ENCODE measurements at places on chromosomes 3 and 15.

DNA sequence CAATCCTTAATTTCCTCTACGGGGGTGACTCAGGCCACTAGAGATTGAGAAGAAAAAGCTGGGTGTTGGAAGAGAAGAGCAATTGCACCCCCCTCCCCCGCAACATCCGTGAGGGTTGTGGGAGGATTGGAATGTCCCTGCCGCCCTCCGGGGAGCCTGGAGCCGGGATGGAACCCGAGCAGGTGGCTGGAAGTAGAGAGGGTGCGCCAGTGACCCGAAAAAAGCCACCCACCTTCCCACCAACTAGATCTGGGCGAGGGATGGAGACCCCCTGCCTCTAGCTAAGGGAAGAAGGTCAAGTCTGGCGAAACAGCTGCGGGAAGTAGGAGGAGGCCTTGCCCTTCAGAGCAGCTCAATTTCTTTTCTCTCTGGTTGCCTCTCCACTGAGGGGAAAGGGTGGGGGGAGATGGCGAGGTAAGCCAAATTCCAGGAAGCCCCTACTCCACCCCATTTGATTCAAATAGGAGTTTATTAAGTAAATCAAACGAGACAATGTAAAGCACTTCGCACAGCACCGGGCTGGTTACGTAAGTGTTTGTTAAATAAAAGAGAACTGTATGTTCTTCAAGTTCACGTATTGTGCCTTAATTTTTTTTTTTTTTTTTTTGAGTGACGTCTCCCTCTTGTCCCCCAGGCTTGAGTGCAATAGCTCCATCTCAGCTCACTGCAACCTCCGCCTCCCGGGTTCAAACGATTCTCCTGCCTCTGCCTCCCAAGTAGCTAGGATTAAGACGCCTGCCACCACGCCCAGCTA, 1.1 kb upstream of the WWTR1 start:
- no peak for DNase-seq

- no peak for DNase-seq
Measured at GRCh38 chr3:57803647-57804081, 47.6 kb downstream of the SLMAP start.

DNA sequence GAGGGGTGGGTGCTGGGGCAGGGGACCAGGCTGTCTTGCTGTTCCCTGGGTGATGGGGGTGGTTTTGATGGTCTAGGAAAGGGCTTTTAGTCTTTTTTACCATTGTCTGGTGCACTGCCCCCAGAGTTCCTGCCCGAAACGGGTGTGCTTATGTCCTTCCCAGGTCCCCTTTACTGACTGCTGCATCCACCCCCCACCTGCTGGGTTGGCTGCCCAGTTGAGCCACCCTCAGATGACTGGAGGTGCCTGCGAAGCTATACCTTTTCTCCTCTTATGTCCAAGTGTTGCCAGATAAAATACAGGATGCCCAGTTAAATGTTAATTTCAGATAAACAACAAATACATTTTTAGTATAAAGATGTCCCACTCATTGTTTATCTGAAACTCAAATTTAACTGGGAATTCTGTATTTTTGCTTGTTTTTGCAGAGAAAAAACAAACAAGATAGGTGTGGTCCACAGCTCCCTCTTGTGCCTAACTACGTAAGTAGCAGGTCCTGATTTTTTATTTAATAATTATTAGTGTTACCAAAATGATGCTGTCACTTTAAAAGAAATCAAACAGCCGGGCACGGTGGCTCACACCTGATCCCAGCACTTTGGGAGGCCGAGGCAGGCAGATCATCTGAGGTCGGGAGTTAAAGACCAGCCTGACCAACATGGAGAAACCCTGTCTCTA, 6.1 kb upstream of the RPP14 start:
- peak; percentile 56 for DNase-seq

GRCh38 chr3:114103858-114104257, 47.3 kb downstream of the QTRT2 start:
- DNase-seq: no peak

- no peak for DNase-seq
Measured at GRCh38 chr15:50767332-50767861, 1.9 kb upstream of the SPPL2A start.

DNA sequence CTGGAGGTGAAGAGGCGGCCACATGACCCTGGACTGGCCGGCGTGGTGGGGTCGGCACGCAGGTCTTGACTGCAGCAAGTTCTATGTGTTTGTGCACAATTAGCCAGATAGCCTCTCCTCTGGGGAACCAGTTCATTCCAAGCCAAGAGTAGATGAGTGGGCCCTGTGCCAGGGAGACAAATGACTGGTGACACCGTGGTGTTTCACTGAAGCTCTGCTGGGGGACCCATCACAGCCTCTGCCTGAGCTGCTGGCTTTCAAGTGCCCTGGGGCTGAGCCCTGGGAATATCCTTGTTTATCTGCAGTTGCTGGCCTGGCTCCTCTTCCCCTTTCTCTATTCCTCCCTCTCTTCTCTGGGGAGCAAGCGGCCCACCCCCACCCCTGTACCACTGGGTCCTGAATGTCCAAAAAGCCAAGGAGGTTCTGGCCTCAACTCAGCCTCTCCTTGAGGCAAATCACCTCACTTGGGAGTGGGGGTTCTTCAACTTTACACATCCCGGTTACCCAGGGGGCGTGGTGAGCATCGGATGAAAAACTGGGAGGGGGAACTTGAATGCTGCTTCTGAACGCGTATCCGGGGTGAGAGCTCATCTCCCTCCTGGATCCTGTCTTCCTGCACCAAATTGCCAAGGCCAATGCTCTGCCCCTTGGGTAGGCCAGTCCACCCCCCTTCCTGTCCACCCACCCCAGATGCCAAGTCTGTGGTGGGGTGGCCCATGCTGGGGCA, 199.6 kb upstream of the LYSMD4 start:
- no peak for DNase-seq

Data from hematopoietic multipotent progenitor cell treated with erythropoietin and hydrocortisone succinate and interleukin-3 and kit ligand, for 4 days (in vitro differentiated cells).